ENCODE measurements at places on chromosomes 1 and 21.

DNA sequence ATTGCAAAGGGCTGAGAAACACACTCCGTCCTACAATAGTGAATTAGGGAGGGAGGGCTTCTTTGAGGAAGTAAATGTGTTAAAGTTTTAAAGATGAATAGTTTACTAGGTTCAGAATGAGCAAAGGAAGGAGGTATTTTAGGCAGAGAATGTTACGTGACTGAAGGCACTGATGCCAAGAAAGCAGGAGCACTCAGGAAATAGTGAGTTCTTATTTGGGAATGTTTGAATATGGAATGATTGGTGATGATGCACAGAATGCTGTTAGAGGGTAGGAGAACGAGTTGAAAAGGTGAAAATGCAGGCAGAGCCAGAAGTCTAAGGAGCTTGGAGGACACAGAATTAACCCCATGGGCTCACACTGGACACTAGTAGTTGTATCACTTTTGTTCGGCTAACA lies 108.0 kb downstream of the NRIP1 start:
- DNase-seq = peak; percentile 47

GRCh38 chr1:95216292-95216990 lies 17.6 kb upstream of the RWDD3 start:
- no peak for DNase-seq

DNA sequence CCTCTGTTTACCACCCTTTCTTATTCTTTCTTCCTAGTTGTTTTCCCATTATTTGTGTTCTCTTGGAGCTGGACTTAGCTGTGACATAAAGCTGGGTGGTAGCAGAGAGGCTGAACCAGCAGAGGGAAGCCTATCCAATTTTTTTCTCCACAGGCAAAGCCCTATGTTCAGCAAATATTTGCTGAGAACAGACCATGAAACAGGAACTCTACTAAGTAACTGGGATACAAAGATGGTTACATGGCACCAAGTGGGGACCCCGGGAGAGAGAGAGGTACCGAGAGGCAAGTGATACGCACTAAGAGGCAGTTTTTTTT lies 6.6 kb downstream of the CFAP141 start:
- DNase-seq = no peak

DNA sequence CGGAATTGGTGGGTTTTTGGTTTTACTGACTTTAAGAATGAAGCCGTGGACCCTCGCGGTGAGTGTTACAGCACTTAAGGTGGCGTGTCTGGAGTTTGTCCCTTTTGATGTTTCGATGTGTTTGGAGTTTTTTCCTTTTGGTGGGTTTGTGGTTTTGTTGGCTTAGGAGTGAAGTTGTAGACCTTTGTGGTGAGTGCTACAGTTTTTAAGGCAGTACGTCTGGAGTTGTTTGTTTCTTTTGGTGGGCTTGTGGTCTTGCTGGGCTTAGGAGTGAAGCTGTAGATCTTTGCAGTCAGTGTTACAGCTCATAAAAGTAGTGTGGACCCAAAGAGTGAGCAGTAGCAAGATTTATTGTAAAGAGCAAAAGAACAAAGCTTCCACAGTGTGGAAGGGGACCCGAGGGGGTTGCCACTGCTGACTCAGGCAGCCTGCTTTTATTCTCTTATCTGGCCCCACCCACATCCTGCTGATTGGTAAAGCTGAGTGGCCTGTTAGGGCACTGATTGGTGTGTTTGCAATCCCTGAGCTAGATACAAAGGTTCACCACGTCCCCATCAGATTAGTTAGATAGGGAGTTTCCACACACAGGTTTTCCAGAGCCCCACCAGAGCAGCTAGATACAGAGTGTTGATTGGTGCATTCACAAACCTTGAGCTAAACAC lies 20.9 kb downstream of the HENMT1 start:
- no peak for DNase-seq

DNA sequence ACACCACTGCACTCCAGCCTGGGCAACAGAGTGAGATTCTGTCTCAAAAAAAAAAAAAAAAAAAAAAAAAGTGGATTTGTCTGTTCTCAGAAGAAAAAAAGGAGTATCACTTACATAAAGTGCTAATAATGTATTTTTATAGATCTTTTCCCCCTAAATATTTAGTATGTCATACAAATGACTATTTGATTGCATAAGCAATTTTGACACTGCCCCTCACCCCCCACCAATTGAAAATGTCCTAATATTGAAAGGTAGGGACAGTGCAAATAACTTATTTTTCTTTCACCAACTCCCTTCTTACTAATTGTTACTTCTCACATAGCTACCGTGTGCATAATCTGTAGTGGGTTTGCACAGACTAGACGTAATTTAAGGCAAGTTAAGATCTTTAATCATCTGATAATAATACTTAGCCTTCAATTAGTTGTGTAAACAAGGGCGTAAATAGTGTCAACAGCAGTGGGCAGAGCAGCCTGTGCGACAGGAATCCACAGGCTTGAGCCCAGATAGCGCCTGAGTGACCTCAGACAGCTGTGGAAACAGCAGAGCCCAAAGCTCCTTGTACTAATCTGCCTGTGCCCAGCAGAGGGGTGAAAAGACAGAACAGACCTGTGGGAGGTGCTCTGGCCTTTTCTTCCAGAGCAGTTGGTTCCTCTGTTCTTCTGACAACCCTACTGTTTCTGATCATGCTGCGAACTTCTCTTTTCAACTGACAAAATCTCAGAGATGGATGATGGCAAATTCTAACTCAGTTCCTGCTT lies 4.5 kb upstream of the IER5 start:
- DNase-seq = no peak

GRCh38 chr1:229024528-229025130 lies 246.3 kb upstream of the RAB4A start:
- peak; percentile 49 for DNase-seq

GRCh38 chr1:178527117-178527516 lies 14.2 kb downstream of the TEX35 start:
- no peak for DNase-seq

GRCh38 chr1:113320272-113320671 lies 70.0 kb upstream of the MAGI3 start:
- DNase-seq = no peak

DNA sequence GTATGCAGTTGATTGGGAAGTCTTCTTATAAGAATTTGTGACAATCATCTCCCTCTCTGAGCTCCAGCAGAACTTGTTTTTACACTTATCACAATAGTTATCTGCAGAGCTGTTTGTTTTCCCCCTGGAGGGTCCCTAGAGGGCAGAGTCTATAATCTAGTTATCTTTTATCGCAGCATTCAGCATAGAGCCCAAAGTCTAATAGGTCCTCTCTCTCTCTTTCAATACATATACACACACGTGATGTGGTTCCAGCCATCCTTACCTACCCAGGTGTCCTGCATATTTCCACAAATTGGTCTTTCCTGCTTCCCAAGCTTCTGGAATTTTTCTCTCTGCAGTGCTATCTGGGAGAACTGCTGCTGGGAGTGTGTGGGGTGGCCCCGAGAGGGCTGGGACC lies 229.6 kb upstream of the KIAA0040 start:
- no peak for DNase-seq

DNA sequence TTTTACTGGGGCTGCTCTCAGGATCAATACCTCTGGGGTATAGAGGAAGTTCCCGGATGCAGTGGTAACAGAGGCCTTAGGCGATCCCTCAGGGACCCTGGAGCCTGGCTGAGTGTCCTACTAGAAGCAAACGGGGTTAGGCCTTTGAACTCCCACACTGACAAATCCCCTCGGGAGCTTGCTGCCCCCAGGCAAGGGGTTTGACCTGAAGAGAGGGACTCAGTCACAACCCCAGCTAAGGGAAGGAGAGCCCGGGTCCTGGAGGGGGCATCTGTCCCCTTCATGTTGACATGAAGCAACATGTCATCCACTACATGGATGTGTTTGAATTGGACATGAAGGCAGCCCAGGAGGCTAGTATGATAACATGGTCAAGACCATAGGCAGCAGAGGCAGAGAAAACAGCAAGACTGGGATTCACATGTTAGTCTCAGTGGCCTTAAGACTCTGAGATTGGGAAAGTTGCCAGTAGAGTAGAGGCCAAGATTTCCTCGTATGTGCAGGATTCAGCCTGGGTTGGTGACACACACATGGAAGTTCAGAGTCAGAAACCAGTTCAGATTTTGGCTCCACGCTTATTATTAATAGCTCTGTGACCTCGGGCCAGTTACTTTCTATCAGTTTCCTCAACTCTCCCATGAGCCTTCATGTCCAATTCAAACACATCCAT lies 101.5 kb downstream of the KCNN3 start:
- no peak for DNase-seq

GRCh38 chr1:64248065-64248464 lies 44.6 kb downstream of the UBE2U start:
- DNase-seq = no peak

- DNase-seq = no peak
Measured at GRCh38 chr1:79974659-79975058, 968.1 kb upstream of the ADGRL4 start.

DNA sequence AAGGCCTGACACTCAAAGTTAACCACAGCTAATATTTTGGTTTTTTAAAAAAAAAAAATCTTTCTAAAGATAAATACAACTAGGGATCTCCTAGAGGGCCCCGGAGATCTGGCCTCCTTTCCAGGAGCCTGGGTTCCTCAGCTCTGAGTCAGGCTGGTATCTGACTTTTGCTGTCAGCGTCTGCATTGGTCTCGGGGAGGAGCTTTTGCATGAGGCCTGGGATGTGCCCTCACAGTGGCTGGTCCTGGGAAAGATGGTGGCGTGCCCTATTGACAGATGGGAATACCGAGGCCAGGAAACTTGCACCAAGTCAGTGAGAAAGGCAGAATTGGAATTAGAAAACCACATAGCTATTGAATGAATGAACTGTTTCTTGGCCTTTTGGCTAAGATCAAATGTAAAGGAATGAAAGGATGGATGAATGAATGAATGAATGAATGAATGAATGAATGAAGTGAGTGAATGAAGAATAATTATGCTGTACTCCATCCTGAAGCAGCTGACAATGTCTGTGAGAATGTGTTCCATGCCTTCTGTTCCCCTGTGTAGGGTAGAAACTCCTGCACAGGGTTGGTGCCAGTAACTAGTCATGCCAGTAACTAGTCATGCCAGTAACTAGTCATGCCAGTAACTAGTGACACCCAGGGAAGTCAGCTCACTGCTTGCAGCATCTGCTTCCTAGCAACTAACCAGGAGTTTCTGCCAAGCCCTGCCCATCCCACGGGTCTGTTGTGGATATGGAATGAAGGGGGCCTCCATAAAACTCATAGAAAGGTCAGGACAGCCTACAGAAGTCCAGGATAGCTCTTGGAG lies 242.5 kb upstream of the VAMP3 start:
- DNase-seq = no peak

GRCh38 chr21:34935898-34936297 lies 113.2 kb downstream of the RUNX1 start:
- no peak for DNase-seq

GRCh38 chr1:48062353-48062752 lies 65.2 kb upstream of the TRABD2B start:
- DNase-seq = no peak

GRCh38 chr1:7247158-7247557 lies 461.9 kb downstream of the CAMTA1 start:
- no peak for DNase-seq

- peak; percentile 88 for DNase-seq
Measured at GRCh38 chr1:151992303-151993083, 1.2 kb downstream of the S100A10 start.

GRCh38 chr1:82777240-82777639 lies 976.5 kb downstream of the ADGRL2 start:
- no peak for DNase-seq

DNA sequence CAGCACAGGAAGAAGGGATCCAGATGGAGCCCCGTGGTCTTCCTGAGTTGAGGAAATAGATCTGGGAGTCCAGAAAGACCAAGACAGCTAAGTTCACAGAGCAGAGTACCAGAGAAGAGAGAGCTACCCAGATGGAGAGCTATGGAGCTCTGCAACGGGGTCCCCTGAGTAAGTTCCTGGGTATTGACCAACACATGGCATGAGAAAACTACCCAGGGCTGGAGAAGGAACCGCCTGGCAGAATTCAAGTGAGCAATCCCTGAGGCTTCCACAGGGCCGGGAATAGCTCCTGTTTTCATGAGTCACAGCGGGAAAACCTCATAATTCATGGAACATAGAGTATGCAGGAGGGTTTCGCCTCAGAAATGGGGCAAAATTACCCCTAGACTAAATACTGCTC lies 19.7 kb downstream of the STPG1 start:
- DNase-seq = no peak

GRCh38 chr1:215079456-215079855 lies 3.1 kb upstream of the KCNK2 start:
- no peak for DNase-seq

DNA sequence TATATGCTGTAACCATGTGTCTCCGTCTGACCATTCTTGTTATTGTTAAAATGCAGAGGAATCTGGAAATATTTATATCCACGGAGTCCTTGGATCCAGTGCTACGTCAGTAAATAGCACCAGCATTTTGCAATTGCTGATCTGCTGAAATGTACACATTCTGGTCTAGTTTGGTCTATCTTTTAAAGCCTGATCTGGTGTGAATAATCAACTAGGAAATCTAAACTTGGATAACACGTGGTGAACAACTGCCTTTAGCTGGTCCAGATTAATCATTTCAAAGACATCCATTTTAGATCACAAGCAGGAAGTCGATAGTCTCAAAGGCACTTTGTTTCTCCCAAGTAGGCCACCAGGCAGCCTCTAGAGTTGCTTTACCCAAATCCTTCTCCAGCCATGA lies 32.6 kb downstream of the PDPN start:
- DNase-seq = no peak
